AG09319 (cell line): ENCODE measurements at places on chromosomes 5 and 9.

DNA sequence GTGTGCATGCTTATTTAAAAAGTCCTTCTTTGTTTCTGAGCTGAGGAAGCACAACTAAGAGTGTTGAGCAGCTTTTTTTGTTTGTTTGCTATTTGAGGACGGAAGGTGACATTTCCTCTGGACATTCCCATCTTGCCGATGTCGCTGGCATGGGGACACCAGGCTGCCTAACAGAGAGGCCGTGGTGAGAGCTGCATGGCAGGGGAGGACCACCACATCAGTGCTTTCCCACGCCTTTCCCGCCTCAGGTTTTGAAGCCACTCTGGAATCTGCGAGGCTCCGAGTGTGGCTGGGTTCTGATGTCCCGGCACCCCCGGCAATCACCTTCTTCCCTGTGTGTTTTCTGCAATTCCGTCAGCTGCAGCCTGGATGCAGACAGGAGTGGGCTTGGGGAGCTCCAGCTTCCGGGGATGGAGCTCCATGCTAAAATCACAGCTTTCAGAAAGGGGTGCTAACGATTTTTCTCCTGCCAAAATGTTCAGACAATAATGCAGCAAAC is 259.8 kb upstream of the IRX4 start:
- DNase-seq = no peak

- DNase-seq = no peak
Observed at GRCh38 chr9:137593176-137593575, 2.9 kb upstream of the ZMYND19 start.

DNA sequence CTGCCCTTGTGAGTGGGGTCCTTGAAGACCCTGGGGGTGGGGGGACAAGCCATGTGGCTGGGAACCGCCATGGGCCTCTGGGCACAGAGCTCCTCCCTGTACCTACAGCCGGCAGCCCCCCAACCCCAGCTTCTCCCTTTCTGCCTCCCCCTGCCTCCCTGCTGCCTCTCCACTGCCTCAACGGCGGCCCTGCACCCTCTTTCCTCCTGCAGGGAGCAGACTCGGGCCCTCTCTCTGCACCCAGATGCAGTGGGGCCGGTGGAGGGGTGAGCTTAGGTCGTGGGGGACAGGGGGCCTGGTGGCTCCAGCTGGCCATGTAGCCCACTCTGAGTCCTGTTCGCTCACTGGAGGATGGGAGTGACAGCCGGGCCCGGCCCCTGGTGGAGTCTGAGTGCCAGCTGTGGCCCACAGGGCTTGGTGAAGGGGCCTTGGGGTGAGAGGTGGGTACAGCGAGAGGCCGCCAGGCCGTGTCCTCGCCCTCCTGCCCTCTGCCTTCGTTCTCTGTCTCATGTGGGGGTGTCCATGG is 139.3 kb upstream of the COL5A1 start:
- DNase-seq = no peak

- no peak for DNase-seq
Observed at GRCh38 chr9:1217076-1217475, 166.9 kb downstream of the DMRT2 start.

DNA sequence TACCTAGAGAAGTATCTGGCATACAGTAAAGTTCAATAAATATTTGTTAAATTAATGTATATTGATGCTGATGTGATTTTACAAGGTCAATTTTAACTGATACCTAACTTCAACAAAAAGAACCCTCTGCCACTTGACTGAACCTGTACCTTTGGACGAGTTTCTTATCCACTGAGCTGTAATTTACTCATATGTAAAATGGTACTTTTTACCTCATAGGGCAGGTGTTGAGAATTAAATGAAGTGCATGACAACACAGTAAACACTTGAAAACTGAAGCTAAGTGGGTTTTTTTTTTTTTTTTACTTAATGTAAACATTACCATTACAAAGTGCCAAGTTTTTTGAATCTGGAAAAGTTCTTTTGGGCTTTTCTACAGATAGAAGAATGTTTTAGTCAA is 15.4 kb downstream of the NIPSNAP3B start:
- DNase-seq = no peak

DNA sequence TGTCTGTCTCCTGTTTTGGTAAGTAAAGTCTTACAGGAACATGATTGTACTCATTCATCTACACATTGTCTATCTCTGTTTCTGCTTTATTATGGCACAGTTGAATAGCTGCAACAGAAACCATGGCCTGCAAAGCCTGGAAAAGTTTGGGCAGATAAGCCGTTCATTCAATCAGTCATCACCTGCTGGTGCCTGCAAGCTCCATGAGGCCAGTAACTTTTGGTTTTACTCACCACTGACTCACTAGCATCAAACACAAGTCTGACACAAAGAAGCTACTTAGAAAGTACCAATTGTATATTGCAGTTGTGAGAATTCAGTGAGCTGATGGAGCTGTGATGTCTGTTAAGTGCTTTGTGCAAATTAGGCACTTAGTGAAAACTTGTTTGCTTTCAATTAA is 373.6 kb upstream of the SGCD start:
- no peak for DNase-seq

DNA sequence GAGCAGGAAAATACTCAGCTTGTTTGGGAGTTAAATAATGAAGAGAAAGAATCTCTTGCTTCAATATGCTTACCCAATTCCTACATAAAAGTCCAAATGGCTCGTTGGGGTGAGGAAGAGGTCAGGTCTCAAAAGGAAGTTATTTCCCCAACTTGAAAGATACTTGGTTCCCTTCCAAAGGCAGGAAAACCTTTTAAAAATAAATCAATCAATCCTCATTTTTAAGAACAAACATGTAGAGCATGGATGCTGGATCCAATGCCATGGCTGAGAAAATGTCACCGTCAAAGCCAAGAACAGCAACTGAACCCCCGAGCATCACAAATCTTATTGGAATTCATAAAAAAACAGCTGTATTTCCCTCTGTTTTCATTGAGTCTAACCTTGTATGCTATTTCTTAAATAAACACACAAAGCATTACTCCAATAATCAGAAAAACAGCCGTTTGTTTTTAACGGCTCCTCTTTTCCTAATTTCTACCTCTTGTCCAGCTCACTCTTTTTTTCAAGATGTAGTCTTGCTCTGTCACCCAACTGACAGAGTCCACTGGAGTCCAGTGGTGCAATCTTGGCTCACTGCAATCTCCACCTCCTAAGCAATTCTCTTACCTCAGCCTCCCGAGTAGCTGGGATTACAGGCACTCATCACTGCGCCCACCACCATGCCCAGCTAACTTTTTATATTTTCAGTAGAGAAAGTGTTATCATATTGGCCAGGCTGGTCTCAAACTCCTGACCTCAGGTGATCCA is 140.7 kb downstream of the GNA14 start:
- no peak for DNase-seq
